ENCODE measurements at places on chromosomes 7 and 10.
A peak's percentile ranks its signal among the peaks of the same experiment; 100 is the strongest.

GRCh38 chr7:82704121-82704520 is 260.5 kb upstream of the CACNA2D1 start:
- no peak for DNase-seq

DNA sequence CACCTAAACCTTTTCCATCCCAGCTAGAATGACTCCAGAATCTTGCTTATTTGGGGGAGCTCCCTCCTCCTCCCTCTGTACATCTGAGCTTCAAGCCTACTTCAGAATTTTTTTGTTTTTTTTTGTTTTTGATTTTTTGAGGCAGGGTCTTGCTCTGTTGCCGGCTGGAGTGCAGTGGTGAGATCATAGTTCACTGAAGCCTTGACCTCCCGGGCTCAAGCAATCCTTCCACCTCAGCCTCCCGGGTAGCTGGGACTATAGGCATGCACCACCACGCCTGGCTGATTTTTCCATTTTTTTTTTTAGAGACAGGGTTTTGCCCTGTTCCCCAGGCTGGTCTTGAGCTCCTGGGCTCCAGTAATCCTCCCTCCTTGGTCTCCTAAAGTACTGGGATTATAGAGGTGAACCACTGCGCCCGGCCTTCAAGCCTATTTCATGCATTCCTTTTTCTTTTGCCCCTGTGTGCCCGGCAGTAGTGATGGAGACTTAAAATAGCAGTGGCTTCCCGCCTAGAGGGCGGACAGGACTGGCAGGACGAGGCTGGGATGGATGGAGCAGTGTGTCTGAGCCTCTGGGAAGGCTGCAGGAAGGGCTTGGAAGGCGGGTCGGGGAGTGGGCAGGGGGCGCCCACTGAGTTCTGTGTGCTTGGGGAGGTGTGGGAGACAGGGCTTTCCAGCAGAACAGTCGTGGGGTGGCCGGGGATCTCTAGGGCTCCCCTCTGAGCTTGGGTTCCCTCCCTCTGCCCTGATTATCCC is 8.8 kb downstream of the CUX1 start:
- no peak for DNase-seq

DNA sequence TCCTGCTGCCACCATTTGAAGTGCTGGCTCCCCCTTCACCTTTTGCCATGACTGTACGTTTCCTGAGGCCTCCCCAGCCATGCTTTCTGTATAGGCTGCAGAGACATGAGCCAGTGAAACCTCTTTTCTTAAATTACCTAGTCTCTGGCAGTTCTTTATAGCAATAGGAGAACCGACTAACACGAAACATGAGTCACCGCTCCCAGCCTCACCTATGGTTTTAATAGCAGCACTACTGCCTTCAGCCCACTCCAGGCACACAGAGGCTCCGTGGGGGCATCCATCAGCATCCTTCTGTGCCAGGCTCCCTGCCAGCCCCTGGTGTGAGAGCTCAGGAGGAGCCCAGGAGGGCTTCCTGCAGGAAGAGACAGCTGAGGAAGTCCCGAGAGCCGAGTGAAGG is 5.5 kb upstream of the ZNF316 start:
- DNase-seq, result no peak

GRCh38 chr10:13717936-13718772 is 131.4 kb downstream of the PRPF18 start:
- DNase-seq, result peak; percentile 14

All from stimulated activated CD4-positive, alpha-beta T cell treated with anti-CD3 and anti-CD28 coated beads, Interleukin-12 subunit alpha, Interleukin-12 subunit beta, amount 100 ng/mL, for 48 hours (primary cell).